ENCODE measurements at places on chromosomes 4 and X. TPM values are rescaled to one million over a fixed set of nuclear protein-coding genes. Genes with fewer than 3 reads are reported as not detected.

Gene MAGEA8
- not detected for total RNA-seq

GRCh38 chrX:10648614-10649013 lies 28.2 kb upstream of the MID1 start:
- peak; percentile 33 for DNase-seq

GRCh38 chr4:20338841-20339240 lies 87.1 kb downstream of the SLIT2 start:
- no peak for DNase-seq

DNA sequence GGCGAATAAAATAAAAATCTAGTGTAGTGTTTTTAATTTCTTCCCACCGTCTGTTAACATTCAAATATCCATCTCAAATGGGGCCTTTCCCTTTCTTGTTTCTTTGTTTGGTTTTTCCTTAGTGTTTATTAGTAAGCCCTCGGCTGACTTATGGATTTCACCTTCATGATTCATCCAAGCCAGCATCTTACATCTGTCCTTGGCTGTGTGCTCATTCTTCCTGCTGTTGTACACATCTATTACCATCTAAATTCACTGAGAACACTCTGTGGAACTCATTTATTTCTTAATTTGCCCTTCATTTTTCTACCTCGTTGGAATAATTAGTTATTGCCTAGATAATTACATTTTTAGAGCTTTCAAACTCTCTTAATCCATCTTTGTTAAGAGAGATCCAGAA lies 84.9 kb downstream of the SPCS3 start:
- DNase-seq = peak; percentile 39

DNA sequence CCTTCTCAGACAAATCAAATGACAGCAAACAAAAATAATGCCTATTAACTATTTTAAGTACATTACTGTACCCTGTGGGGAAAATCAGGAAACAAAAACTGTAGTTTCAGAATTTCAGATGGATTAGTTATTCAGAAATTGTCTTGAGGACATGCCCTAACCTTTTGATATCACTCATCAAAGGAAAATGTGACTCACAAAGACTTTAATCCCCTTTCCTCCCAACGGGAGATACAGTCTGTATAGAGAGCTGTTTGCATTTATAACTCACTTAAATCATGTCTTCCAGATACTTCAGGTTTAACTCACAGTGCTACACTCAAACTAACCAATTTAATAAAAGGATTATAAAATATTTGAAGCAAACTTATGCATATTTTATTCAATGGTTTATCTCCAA lies 304.0 kb downstream of the MAPK10 start:
- peak; percentile 21 for DNase-seq

Data from MCF 10A (cell line).